Kidney (tissue), 22 donors: ENCODE measurements at places on chromosomes 2 and 18.

DNA sequence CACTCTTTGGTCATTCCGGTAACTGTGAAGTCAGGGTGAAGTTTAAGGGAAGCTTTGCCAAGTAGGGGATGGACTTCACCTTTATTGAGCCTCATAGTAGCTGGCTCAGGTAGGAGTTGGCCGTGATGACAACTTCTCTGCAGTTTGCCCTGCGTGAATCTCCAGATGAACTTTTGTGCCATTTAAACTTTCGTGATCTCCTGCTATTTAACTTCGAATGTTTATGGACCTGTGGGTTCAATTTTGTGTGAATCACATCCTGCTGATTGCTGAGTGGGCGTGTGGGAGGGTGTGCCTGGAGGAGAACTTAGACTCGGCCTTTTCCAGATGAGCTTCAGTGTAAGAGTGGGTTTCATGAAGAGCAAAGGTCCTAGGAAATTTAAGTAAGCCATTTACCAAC, 4.2 kb downstream of the UGT1A1 start:
- H3K27me3 ChIP-seq: no peaks in the 10 kb centered on the region
- no peaks in the 10 kb centered on the region for H3K4me1 ChIP-seq
- H3K27ac ChIP-seq: peak overlapping the region; percentile 61
- no peak for DNase-seq
- peaks cover 13% of the 10 kb centered on the region for H3K36me3 ChIP-seq

DNA sequence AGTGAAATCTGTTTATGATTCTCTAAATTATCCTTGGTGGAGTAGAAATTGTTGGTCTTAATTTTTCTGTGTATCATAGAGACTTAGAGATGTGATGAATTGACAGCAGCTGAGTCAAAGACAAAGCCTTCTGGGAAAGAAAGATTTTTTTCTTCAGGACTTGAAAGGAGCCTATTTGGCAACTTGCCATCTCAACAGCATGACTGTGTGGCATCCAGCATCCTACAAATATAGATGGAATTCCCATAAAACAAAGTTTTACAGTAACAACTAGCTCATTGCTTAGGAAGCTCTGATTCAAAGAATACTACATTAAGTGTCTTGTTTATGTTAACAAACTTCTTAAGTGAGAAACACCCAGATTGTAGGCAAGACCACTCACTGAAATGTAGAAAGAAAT, 79.2 kb upstream of the SETBP1 start:
- no peak overlapping the region for H3K27ac ChIP-seq
- H3K36me3 ChIP-seq: no peaks in the 10 kb centered on the region
- H3K27me3 ChIP-seq: no peaks in the 10 kb centered on the region
- no peaks in the 10 kb centered on the region for H3K4me1 ChIP-seq
- H3K4me3 ChIP-seq: no peak overlapping the region

GRCh38 chr18:40877096-40877495, 1077.9 kb upstream of the PIK3C3 start:
- no peaks in the 10 kb centered on the region for H3K4me1 ChIP-seq
- H3K36me3 ChIP-seq: no peaks in the 10 kb centered on the region

DNA sequence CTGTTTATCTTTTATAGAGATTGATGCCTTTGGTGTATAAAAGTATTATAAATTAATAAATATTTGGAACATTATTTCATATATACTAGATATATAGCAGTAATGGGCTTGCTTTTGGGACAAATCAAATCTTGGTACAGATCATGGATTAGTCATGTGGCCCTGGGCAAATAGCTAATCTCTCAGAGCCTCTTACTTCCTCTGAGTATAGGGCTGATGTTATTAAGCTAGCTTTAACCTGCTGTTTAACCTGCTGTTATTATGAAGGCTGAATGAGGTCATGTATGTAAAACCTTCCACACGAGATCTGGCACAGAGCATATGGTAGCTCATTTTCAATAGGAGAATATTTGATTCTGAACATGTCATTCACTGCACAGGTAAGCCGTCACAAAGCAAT, 5.7 kb downstream of the ITGB6 start:
- no peaks in the 10 kb centered on the region for H3K27me3 ChIP-seq
- no peak for DNase-seq
- no peak overlapping the region for H3K4me3 ChIP-seq
- H3K4me1 ChIP-seq: no peaks in the 10 kb centered on the region
- no peak overlapping the region for H3K27ac ChIP-seq
- no peaks in the 10 kb centered on the region for H3K36me3 ChIP-seq
